ENCODE measurements at places on chromosomes 11 and 22. TPM values are rescaled to one million over a fixed set of nuclear protein-coding genes. Genes with fewer than 3 reads are reported as not detected.

RAB38 gene
- 5.2 TPM for total RNA-seq

GRCh38 chr11:71202598-71202944, 49.8 kb downstream of the SHANK2 start:
- no peak for DNase-seq

- no peak for DNase-seq
These were observed 33.5 kb downstream of the POU2AF3 start for GRCh38 chr11:111331711-111332479.

MUC5AC gene
- 0.03 TPM for total RNA-seq

- DNase-seq = no peak
These were observed 18.1 kb upstream of the CDKN1C start for GRCh38 chr11:2903672-2904011.

OR51B6 gene
- not detected for total RNA-seq

- DNase-seq = no peak
These were observed 58.7 kb downstream of the ZNF280B start for GRCh38 chr22:22449819-22450218.

FGF3 gene
- total RNA-seq = not detected

- DNase-seq = no peak
These were observed 143.5 kb downstream of the NXPE2 start for GRCh38 chr11:114821621-114822412.

DNA sequence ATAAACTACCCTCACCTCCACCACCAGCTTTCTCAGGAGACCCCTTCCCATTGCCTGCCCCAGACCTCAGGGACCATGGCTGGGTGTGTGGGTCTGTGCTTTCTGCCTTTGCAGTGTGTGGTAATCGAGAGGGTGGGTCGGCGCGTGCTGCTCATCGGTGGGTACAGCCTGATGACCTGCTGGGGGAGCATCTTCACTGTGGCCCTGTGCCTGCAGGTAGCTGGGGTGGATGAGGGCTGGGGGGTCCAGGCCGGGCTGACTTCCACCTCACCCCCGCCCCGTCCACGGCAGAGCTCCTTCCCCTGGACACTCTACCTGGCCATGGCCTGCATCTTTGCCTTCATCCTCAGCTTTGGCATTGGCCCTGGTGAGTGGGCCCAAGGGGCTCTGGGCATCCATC, 10.5 kb upstream of the MIF start:
- DNase-seq = peak; percentile 62

DNA sequence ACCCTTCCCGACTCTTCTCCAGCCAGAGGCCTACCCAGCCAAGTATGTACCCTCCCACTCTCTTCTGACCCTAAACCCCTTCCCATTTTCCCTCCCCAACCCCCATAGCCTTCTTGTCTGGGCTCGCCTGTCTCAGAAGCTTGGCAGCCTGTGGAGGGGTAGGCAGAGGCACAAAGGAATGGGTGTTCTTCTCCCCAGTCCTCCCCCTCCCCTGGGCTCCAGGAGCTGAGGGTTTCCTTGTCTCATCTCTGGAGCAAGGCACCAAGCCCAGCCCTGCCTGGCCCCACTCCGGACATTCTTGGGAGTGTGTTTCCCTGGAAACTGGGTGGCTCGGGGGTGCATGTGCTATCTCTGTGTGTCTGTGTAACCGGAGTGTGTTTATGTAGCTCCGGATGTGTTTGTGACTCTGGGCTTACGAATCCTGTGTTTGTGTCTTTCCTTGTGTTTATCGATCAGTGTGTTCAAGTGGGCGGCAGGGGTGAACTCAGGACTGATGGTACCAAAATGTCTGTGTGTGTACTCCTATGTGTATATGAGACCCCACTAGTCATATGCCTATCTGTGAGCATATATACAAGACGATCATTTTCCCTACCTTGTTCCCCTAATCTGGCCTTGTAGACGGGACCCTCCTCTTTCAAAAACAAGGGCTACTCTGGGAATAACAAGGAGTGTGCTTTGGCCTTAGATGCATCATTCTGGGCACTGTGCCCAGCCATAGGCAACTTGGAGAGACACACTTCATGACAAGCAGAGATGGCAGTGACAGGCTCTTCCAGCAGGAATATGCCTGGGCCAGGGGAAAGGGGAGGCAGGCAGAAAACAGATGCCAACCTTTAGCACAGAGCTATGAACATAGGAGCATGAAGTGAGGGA, 10.9 kb downstream of the PHLDB1 start:
- peak; percentile 83 for DNase-seq

DNA sequence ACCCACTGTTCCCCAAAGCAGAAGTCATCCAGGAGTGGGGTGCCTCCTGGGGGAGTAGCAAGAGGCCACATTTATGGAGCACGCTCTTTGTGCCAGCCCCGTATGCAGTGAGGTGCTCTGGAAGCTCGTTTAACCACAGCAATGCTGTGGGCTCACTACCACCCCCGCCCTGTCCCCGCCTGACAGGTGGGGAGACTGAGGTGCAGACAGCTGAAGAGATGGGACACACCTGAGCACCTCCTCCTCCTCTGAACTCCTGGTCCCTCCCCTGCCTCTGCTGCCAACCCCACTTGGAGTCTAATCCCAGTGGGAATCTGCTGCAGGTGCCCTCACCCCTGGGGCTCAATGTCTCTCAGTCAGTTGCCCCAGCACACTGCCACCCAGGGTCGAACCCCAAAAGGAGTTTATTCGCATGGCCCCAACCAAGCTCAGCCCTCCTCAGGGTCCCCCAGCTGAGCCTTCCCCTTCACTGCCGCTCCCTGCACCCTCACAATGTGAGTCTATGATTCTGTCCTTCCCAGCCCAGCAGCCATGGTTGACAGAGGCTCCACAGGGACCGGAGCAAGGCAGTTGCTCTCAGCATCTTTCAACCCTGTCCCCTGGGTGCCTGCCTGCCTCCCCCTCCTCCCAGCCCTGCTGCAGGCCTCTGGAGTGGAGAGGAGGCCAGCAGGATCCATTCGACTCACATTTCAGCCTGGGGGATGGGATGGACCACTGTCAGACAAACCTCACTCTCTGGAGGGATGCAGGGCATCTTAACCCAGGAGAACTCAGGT, 13.3 kb upstream of the BCR start:
- peak; percentile 58 for DNase-seq

DNA sequence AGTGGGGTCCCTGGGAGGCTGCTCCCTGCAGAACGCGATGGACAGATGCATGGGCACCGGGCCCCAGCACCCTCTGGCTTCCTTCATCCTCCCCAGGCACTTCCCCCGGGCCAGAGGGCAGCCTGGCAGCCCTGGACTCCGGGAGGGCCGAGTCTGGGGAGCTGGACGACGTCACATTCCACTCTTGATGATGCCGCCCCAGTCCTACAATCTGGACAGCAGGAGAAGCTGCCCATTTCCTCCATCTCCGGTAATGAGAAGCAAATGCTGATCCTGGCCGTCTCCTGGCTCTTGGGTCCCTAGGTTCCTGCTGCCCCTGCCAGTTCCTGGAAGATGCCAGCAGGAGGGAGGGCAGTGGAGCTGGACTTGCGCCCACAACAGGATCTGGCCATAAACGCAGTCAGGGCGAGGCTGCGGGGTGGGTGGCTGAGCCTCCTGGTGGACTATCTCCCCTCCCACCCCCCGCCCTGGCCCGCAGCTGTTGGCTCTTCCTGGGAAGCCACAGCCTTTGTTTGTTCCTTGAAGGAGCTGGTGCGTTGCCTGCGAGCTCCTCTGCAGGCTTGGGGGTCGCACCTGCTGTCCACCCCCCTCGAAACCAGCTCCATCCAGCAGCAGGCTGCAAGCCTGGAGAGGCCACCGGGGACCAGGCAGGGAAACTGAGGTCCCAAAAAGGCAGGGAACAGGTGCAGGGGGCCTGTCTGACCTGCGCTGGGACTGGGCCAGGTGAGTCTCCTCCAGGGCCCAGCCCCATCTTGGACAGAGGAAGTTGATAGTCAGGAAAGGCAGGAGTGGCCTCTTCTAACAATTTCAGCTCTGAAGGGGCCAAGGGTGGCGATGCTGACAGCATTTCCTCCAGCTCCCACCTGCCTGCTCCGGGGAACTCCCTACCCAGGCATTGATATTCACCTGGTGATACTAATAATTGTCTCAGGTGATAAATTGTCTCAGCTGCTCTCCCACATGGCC, 17.9 kb upstream of the MUC6 start:
- DNase-seq = no peak
